Stimulated activated CD8-positive, alpha-beta memory T cell treated with anti-CD3 and anti-CD28 coated beads, Interleukin-12 subunit alpha, Interleukin-12 subunit beta, amount 100 ng/mL, for 1 hour (primary cell): ENCODE measurements at places on chromosomes 7 and 10.

GRCh38 chr10:103980288-103980906 is 13.5 kb downstream of the SLK start:
- DNase-seq = no peak

GRCh38 chr7:1290026-1290678 is 57.5 kb downstream of the UNCX start:
- peak; percentile 1 for DNase-seq

- no peak for DNase-seq
Observed at GRCh38 chr7:120480472-120480871, 207.5 kb downstream of the KCND2 start.

GRCh38 chr10:123967626-123968243 is 76.1 kb upstream of the CPXM2 start:
- DNase-seq = peak; percentile 13

GRCh38 chr7:139674341-139674740 is 103.5 kb downstream of the HIPK2 start:
- DNase-seq = no peak

DNA sequence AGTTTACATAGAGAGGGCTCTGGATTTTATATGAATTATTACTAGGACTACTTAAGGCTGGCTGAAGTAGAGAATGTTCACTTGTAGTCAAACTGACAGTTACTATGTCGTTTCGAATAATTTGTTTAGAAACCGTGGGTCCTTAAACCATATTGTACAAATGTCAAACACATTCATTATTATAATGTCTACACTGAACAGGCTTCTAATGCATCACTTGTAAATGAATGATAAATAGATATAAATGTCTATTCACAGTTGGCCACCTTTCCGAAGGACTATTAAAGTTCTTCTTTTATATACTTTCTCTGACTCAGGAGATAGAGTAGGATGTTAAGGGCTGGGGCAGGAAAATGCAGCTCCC is 95.3 kb downstream of the SEMA3D start:
- no peak for DNase-seq

DNA sequence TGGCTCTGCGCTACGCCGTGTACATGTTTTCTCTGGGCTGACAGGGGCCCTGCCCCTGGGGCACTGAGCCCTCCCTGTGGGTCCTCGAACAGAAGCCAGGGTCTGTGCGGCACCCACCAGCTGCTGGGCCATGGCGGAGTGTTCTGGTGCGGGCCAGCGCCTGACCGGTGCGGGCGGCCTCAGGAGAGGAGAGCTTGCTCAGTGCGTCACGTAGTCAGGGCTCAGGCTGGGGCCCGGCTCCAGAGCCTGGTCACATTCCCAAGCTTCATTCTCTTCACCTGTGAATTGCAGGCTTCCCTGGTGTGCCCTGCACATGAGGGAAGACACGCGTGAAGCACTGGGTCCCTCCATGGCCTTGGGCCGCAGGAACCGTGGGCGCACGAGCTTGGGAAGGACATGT is 15.5 kb downstream of the GET4 start:
- no peak for DNase-seq

DNA sequence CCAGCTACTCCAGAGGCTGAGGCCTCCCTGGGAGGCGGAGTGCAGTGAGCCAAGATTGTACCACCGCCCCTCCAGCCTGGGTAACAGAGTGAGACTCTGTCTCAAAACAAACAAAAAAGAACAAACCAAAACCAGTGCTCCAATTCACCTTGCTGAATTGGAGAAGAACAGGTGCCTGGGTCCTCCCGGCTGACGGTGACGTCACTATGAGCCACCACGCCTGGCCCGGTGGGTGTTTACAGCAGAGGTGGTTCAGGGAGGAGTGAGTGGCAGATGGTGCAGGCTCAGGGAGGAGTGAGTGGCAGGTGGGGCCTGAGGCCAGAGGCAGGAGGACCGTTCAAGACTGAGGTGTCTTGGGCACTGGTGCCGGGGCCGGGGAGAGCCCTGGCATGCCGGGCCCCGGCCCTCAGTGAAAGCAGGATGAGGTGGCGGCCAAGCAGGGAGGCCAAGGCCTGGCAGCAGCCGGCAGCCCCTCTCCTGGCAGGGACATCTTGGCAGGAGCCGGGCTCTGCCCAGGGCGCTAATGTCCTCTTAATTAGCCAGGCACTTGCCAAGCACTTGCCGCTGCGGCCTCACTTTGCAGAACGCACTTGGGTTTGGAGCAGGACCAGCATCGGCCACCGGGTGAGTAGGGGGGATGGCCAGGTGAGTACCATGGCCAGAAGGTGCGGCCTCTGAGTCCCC is 162.8 kb upstream of the TNRC18 start:
- DNase-seq = no peak

GRCh38 chr10:7493996-7494395 is 83.2 kb upstream of the SFMBT2 start:
- DNase-seq = no peak
